ENCODE measurements at places on chromosomes 5 and 9.

- no peak for DNase-seq
- H3K27ac ChIP-seq: no peak overlapping the region
- H3K4me3 ChIP-seq: no peak overlapping the region
- no peaks in the 10 kb centered on the region for H3K36me3 ChIP-seq
Observed at GRCh38 chr5:7434914-7435313, 39.0 kb downstream of the ADCY2 start.

GRCh38 chr5:1010641-1011046 is 2.0 kb downstream of the NKD2 start:
- H3K4me3 ChIP-seq: no peak overlapping the region
- H3K4me1 ChIP-seq: peaks cover 10% of the 10 kb centered on the region
- no peaks in the 10 kb centered on the region for H3K36me3 ChIP-seq
- no peak for DNase-seq
- no peak overlapping the region for H3K27ac ChIP-seq
- no peaks in the 10 kb centered on the region for H3K27me3 ChIP-seq

DNA sequence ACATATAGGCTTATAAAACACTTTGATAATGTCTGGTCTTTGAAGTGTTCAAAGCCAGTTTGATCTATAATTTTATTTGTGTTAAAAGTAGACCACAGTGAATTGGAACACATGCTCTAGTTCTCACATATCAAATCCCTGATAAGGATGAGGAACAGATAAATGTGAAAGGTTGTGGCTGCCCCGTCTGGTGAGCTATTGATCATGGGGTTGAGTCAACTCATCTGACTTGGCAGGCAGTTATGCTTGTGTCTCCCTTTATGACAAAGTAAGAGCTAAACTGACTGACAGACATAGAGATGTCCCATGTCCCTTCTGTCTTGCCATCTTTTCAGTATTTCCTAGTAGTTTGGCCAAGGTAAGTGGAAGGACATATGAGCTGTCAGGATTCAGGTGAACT is 2.9 kb upstream of the ERMP1 start:
- no peak for DNase-seq
- no peak overlapping the region for H3K27ac ChIP-seq
- no peaks in the 10 kb centered on the region for H3K27me3 ChIP-seq

DNA sequence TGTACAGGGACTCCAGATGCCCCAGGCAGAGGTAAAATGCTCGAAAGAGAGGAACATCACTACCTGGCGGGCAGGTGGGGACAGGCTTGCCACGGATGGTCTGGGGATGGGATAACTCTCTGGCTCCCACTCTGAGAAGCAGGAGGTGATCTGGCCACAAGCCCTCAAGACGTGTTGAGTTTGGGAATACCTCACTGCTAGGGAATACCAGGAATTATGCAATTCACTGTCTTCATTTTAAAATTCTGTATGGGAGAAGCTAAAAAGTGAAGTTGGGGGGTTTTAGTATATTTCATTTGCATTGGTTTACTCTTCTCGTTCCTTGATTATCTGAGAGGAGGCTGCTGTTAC is 510.4 kb downstream of the CCDC171 start:
- H3K36me3 ChIP-seq: no peaks in the 10 kb centered on the region
- H3K27me3 ChIP-seq: no peaks in the 10 kb centered on the region
- no peak for DNase-seq
- H3K4me1 ChIP-seq: no peaks in the 10 kb centered on the region
- H3K4me3 ChIP-seq: no peak overlapping the region

DNA sequence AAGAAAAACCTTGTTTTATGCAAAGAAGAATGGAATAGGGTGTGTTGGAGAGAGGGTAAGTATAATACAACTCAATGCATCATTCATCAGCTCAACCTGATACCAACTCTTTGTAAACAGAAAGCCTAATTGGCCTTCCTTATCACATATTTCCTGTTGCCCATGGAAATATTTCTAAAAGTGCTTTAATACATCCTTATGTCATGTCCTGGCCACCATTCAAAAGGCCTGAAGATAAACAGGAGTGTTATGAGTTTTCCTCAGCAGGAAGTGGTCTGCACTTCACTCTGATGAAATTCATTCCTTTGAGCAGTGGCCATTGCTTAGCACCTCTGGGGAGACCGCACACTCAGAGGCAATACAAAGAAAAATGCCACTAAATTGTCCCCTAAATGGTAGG is 511.2 kb downstream of the SEMA5A start:
- no peaks in the 10 kb centered on the region for H3K4me1 ChIP-seq
- H3K4me3 ChIP-seq: no peak overlapping the region
- no peak for DNase-seq
- H3K27ac ChIP-seq: no peak overlapping the region
- H3K27me3 ChIP-seq: no peaks in the 10 kb centered on the region
- H3K36me3 ChIP-seq: no peaks in the 10 kb centered on the region

DNA sequence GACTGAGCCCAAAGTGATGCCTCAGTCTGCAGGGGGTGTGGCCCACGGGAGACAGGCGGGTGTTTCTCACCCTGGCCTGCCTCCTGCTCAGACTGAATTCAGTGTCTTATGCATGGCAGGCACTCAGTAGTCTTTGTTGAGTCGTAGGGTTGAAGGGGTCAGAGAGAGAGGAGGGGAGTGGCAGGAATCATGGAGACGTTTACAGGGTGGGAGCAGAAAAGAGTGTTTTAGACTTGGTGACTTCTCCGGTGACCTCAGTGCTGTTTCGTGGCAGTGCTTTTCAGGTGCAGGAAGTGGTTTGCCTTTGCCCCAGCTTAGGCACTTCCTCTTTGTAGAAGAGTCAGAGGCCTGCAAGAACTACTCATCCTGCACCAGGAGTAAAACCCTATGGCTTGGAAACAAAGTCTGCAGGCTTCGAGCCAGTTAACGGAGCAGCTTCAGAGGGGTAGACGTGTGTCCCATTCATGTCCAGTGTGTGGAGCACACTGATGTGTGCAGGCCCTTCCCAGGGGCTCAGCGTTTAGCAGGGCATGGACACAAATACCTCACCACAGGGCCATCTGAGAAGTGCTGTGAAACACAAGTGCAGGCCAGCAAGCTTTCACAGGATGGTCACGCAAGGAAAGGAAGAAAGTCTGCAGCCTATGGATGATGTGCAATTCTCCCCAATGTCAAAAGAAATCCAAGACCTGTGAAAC is 24.5 kb upstream of the SEMA4D start:
- no peaks in the 10 kb centered on the region for H3K27me3 ChIP-seq
- DNase-seq: no peak
- no peaks in the 10 kb centered on the region for H3K36me3 ChIP-seq
- H3K27ac ChIP-seq: no peak overlapping the region
- H3K4me3 ChIP-seq: no peak overlapping the region
- no peaks in the 10 kb centered on the region for H3K4me1 ChIP-seq

- no peaks in the 10 kb centered on the region for H3K27me3 ChIP-seq
- peaks cover 2% of the 10 kb centered on the region for H3K36me3 ChIP-seq
- H3K4me3 ChIP-seq: no peak overlapping the region
Observed at GRCh38 chr9:95481000-95481399, 35.8 kb downstream of the PTCH1 start.

DNA sequence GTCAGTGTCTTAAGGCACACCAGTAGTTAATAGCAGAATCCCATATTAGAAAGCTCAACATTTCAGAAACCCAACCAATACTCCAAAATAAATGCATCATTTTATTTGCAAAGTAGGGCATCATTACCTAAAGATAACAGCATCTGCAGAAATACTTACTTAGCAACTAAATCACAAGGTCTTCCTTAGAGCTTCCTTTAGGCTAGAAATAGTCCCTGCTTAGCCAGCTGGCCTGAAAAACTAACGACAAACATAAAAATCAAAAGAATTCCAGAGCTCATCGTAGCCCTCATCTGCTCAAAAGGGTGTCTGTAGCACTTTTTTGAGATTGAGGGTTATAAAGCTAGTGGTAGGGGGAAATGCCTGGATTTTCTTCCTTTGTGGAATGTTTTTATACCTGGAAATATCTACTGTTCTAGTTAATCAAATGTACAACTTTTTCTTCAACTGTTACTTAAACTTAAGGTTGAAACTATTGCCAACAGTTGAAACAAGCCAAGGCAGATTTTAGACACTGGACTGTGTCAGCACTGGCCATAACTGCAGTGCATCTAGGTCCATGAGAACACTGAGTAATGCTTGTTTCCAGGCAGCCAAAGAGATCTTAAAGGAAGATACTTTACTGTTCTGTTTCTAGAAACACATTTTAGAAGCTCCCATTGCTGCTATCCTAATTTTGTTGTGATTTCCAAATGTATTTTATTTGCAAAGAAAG is 129.4 kb upstream of the RASA1 start:
- H3K4me1 ChIP-seq: no peaks in the 10 kb centered on the region
- DNase-seq: no peak
- no peak overlapping the region for H3K27ac ChIP-seq
- H3K27me3 ChIP-seq: no peaks in the 10 kb centered on the region
- H3K36me3 ChIP-seq: no peaks in the 10 kb centered on the region

DNA sequence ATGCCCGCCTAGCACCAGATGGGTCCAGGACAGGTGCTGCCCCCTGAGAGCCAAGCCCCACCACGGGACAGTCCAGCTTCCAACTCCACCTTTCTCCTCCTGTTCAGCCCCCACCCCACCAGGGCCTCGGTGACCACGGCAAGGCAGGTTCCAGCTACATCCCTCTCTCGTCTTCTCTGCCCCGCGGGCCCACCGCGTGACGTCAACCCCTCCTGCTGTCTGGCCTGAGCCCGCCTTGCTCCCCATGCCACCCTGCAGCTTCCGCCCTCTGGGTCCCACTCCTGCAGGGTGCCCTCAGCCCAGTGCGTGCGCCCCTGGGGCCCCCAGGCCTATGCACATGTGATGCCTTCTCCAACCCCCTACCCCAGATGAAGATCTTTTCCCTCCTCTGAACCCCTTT is 6.8 kb downstream of the GFPT2 start:
- no peaks in the 10 kb centered on the region for H3K4me1 ChIP-seq
- H3K27ac ChIP-seq: no peak overlapping the region
- H3K27me3 ChIP-seq: no peaks in the 10 kb centered on the region
- DNase-seq: no peak
